ENCODE measurements at places on chromosomes 12 and 14.

DNA sequence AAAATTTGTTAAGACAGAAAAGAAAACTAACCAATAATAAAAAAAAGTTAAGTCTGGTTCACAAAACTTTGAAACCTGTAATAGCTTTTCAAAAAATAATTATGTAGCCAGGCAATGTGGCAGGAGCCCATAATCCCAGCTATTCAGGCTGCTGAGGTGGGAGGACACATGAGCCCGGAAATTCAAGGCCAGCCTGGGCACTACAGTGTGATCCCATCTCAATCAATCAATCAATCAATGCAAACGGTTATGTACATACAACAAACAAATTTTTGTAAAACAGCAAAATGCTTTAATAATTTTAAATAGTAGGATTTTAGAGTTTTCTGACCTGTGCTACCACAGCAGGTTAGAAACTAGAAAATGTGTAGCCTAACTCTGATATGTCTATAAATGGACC is 152.4 kb downstream of the MED13L start:
- no peak for DNase-seq

- DNase-seq, result no peak
These were observed 68.6 kb downstream of the HMGA2 start for GRCh38 chr12:65892841-65893251.

DNA sequence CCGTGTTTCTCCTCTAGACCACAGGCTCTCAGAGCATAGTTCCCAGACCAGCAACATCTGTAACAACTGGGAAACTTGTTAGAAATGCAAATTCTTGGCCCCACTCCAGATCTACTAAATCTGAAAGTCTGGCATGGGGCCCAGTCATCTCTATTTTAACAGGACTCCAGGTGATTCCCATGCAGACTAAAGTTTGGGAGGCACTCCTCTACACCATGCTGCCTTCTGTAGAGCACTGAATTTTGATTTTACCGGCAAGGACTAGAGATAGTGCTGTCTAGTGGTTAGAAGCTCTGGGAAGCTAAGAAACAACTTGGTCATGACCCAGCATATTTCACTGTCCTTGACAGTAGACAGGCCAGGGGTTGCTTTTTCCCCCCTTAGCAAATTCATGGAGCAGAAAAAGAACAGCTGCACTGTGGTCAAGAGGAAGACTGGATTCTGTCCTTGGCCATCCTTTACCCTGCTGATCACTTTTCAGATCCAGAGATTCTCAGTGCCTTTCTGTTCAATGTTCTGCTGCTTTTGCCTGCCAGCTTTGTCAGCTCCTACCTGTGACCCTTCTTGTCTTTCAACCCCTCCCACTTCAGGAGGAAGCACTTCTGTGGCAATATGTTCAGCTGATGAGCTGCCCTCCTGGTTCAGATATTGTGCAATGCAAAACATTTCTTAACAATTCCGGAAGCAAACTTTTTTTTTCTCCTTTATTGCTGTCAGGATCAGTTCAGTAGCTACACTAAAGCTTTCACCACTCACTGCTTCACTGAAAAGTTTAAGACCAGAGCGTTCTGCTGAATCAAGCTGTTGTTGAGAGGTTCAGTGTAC is 133.8 kb upstream of the NUDT4 start:
- no peak for DNase-seq

DNA sequence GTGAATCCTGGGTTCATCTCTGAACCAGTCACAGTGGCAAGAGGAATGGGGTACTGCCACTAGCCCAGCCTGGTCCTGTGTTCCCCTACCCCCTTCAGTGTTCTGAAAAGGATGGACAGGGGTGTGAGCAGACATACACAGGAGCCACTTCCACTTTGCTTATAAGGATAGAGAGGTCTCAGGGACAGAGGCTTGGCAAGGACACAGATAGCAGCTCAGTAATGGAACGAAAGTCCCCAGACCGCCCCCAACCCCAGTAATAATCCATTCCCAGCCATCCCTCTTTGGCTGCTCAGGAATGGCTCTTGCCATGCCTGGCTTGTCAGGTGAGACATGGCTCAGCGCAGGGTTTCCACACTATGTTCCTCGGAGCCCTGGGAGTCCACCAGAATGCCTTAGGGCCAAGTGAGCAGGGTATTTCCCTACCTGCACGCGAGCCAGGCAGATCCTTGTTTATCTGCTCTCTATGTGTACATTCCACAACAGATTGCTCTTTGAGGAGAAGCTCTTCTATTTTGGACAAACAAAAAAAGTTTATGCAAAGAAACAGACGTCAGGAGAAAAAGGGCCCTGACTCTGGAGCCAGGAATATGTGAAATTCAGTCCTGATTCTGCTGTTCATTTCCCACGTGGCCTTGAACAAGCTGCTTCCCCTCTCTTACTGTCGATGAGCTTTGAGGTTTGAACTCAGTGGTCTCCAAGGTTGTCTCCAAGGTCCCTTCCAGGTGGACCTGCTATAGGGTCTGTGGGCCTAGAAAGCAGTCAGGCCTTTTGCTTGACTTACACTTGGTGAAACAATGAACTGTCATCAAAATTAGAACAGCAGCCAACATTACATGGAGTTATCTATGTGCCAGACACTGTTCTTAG is 10.0 kb downstream of the UBE3B start:
- DNase-seq, result no peak

GRCh38 chr14:50656776-50657175 is 11.3 kb downstream of the SAV1 start:
- no peak for DNase-seq

GRCh38 chr12:52395761-52396434 is 10.2 kb downstream of the KRT82 start:
- DNase-seq, result no peak

- no peak for DNase-seq
These were observed 21.9 kb upstream of the MAP3K9 start for GRCh38 chr14:70830998-70831781.

GRCh38 chr12:66302827-66303169 is 505 bp downstream of the HELB start:
- no peak for DNase-seq

DNA sequence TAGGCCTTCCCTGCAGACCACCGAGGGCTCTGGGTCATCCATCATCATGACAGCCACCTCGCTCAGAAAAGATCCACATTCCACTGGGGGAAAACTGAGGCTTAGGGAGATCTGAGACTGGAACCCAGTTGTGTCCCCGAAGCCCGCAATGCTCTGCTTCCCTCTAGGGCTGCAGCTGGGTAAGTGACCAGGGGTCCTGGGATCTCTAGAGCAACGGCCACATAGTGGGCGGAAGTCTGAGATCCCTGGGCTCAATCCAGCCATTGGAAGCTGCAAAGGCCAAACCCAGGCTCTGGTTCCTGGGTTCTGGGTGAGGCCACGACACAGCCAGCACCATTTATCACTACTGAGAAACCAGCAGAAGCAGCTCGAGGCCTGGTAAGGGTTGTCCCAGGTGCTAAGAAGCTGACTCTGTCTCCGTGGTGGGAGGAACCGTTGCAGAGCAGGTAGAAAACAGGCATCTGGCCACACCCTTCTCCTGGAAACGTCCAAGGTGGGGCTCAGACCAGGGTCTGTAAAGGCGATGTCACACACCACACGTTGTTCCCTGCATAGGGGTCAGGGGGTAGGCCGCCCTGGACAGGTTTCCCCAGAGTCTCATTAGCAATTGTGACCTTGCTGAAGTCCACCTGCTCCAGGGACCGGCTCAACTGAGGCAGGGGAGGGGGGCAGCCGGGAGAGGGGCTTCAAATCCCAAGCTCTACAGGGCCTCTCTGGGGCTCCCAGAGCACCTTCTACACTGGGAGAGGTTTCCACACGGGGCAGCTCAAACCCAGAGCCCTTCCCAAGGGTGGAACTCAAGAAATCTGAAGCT is 38.6 kb downstream of the BCL11B start:
- no peak for DNase-seq

DNA sequence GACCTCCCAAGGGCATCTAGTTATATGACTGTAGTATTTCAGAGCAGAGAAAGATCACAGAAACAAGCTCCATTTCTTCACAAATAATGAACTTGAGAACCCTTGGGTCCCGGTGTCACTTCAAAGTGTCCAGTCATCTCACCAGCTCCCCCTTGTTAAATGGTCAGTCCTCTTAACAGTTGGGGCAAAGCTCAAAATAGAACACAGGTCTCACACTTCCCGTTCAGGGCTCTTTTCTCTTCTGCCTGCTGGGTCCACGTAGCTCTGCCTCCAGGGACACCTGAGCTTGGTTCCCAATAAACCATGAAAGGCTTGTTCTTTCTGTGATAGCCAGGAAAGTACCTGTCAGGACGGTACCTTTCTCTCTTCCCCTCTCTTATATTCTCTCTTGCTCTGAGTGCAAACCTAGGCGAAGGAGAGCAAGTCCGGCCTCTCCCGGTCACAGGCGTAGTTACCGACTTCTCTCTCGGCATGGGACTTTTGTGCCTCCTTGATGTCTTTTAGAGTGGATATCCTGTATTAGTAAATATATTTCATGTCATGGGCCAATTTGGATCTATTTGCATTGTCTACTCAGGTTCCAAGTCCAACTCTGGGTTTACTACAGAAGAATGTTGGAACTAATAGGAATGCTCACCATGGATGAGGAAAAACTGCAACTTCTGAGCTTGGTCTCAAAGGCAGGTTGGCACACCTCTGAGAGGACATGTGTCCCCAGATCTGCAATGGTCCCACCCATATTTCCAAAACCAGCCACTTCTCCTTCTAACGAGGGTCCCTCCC is 118.8 kb upstream of the PARP11 start:
- no peak for DNase-seq

DNA sequence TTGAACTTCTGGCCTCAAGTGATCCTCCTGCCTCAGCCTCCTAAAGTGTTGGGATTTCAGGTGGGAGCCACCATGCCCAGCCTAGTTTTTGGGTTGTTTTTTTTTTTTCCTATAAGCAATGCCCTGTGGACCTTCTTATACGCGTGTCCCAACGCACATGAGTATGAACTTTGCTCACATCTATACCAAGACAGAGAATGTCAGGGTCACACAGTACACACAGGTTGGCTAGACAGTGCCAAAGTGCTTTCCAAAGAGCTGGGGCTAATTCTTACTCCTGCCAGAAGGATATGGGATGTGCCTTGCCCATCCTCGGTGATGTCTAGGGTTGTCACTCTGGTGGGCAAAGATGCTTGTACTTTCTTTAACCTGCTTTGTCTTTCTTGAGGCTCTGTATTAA is 7.6 kb upstream of the CCDC85C start:
- DNase-seq, result no peak

GRCh38 chr12:47943623-47944340 is 19.6 kb upstream of the TMEM106C start:
- no peak for DNase-seq

- DNase-seq, result no peak
These were observed 66.7 kb downstream of the GALNT16 start for GRCh38 chr14:69326611-69327010.

DNA sequence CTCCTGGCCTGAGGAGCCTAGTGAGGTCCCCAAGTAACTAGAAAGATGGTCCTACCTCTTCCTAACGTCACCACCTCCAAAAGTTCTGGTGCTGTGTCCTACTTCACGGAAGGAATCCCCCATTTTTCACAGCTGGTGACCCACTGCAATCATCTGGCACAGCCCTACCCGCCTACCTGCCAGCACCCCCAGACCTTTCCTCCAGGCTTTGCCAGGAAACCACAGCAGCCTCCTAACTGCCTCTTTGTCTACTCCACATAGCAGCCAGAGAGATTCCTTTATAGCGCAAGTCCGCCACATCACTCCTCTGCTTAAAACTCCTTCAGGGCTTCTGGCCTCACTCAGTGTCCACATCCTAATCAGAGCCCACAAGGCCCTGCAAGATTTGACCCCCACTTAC is 13.4 kb upstream of the FLVCR2 start:
- DNase-seq, result no peak

GRCh38 chr12:110922652-110923051 is 2.3 kb upstream of the MYL2 start:
- DNase-seq, result no peak

- DNase-seq, result no peak
These were observed 430 bp downstream of the SLC41A2 start for GRCh38 chr12:104957719-104958000.

GRCh38 chr12:111355201-111355925 is 13.5 kb downstream of the PHETA1 start:
- DNase-seq, result no peak

GRCh38 chr12:98817742-98818141 is 172.7 kb downstream of the APAF1 start:
- DNase-seq, result no peak

DNA sequence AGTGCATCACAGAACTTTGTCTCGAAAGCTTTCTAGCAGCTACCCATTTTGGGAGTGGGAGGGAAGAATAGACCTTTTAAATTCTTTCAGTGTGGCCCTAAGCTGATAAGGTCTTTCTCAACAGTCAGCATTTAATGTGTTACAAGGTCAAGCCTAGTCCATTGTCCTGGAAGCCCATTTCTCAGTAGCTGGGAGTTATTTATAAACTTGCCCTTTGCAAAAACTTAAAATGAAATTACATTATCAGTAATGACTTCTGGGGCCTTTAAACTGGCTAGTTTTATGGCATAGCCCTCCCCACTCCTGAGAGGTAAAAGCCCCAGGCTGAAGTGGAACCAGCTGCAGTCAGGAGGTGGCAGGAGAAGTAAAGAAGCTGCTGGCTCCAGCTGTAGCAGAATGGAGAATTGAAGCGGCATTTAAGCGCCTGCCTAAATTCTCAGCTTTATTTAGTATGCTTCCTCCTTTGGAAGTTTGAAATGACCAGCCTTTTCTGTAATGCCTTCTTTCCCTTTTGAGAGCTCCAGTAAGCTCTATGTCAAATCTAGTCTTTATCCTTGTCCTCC is 12.4 kb downstream of the COPZ1 start:
- DNase-seq, result no peak

DNA sequence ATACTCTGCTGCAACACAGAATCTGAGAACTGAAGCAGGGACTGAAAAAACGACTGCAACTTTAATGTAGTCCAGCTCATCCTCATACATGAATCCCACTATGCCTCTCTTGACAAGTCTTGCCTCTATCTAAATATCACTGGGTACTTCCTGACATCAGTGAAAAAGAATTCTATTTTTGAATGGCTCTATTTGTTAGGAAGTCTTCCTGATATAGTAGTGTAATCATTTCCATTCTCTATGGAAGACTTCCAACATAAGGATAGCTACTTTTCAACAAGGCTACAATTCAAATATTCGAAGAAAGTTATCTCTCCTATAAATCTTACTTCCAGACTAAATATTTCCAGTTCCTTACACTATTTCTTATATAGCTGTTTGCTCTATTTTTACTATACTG is 167.5 kb downstream of the MDGA2 start:
- no peak for DNase-seq

- no peak for DNase-seq
These were observed 114.4 kb upstream of the NTF3 start for GRCh38 chr12:5317556-5317955.

- DNase-seq, result no peak
These were observed 6.6 kb downstream of the HIF1A start for GRCh38 chr14:61701946-61702345.

- DNase-seq, result no peak
These were observed 3.6 kb upstream of the SLC7A8 start for GRCh38 chr14:23186913-23187654.

DNA sequence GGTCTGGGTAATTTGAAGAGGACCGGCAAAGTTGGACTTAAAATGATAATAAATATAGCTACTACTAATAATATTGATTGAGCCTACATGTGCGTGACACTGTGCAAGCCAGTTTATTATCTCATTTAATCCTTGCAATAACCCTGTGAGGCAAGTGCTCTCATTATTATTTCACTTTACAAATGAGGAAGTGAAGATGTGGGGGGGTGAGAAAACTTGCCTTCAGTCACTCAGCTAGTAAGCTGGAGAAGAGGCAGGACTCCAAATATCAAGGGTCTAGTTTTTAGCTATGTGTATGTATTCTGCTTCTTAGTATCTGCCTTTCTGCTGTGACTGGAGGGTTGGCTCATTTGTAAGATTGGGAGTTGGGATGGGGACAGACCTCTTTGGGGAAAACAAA is 39.2 kb downstream of the NPAS3 start:
- DNase-seq, result no peak

- DNase-seq, result peak; percentile 45
These were observed 706 bp upstream of the PEX5 start for GRCh38 chr12:7188562-7189397.

Data from activated CD4-positive, alpha-beta T cell treated with anti-CD3 and anti-CD28 coated beads for 24 hours (primary cell).